ENCODE measurements at places on chromosomes 7 and 10. TPM values are rescaled to one million over a fixed set of nuclear protein-coding genes. Genes with fewer than 3 reads are reported as not detected.
A peak's percentile ranks its signal among the peaks of the same experiment; 100 is the strongest.

SRGN gene
- total RNA-seq = 46.4 TPM

SPOCK2 gene
- not detected for total RNA-seq

FAM131B gene
- 3.4 TPM for total RNA-seq

NPC1L1 gene
- total RNA-seq = not detected

EIF3B gene
- total RNA-seq = 211 TPM

DYNC1I1 gene
- not detected for total RNA-seq

GRCh38 chr10:79407423-79407796, 38.0 kb downstream of the ZCCHC24 start:
- DNase-seq = no peak
- H3K4me1 ChIP-seq = peaks cover 65% of the 10 kb centered on the region
- peak overlapping the region; percentile 36 for H3K27ac ChIP-seq

- peaks cover 6% of the 10 kb centered on the region for H3K4me1 ChIP-seq
- DNase-seq = no peak
- no peaks in the 10 kb centered on the region for H3K36me3 ChIP-seq
- H3K27ac ChIP-seq = no peak overlapping the region
- H3K4me3 ChIP-seq = no peak overlapping the region
Observed at GRCh38 chr10:52029628-52030027, 284.5 kb upstream of the DKK1 start.

DNA sequence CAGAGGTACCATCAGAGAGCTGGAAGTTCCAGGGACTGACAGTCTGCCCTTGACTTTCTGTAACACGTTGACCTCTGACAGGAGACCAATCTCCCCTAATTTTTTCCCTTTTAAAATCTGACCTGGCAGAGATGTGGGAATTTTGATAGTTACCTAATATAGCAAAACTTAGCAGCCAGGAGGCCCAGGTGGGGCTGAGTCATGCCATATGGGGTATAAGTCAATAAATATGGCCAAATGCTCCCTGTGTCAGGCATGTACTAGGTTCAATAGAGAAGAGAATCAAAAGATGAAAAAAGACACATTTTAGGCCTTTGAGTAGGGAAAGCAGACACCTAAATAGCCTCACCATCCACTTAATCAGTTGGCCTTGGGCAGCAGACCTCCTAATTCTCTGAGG, 6.1 kb upstream of the GRK5 start:
- no peaks in the 10 kb centered on the region for H3K36me3 ChIP-seq
- no peak overlapping the region for H3K27ac ChIP-seq
- no peaks in the 10 kb centered on the region for H3K27me3 ChIP-seq
- DNase-seq = no peak
- H3K4me1 ChIP-seq = peaks cover 13% of the 10 kb centered on the region
- H3K4me3 ChIP-seq = no peak overlapping the region

DNA sequence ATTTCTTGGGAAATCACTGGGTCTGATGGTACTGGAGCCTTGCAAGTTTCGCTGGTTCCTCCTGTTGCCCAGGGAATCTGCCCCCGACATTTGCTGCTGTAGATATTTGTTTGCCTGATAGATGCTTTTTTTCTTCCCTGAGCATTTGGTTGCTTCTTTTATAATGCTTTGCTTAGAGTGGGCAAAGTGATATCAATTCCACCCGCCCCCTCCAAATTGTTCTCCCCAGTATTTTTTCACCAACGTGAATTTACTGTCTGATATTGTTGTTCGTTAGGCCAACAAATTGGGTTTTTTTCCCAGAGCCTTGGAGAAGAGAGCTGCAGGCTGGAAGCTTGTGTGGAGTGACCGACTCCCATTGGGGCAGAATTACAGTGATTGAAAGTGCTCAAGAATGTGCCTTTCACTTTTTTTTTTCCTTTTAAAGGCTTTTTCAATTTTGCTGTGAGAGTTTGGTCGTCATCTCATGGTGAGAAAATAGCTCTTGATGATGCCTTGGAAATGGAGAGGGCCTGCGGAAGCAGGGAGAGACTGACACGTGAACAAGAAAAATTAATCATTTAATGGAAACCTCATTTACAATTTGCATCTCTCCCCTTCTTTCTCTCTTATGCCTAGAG, 2.5 kb downstream of the GRK5 start:
- peak; percentile 37 for DNase-seq
- H3K4me1 ChIP-seq = peaks cover 13% of the 10 kb centered on the region
- peak overlapping the region; percentile 99 for H3K27ac ChIP-seq
- H3K27me3 ChIP-seq = no peaks in the 10 kb centered on the region
- peak overlapping the region; percentile 61 for H3K4me3 ChIP-seq
- H3K36me3 ChIP-seq = peaks cover 20% of the 10 kb centered on the region

DNA sequence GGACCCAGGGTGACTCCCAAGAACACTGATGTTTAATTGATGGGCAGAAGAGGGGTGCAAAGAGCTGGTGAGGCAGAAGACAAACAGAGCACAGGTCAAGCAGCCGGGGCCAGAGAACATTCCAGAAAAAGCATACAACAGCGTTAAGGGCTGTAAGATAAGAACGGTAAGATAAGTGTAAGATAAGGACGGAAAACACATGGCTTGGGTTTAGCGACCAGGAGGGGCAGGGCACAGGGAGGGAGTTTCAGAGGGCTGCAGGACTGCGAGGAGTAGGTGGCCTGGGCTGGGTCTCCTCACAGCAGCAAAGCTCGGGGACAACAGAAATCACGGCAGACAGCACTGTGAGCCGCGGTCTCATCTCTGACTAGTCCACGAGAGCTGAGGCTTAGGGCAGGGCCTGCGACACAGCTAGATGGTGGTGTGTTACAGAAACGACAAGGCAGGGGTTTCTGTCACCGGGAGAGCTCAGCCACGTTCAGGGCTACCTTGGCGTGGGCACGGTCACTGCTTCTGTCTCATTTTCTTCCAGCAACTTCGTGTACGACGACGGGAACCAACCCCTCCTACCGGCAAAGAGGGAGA, 24.6 kb downstream of the BRI3 start:
- no peak overlapping the region for H3K4me3 ChIP-seq
- H3K27ac ChIP-seq = no peak overlapping the region
- H3K4me1 ChIP-seq = no peaks in the 10 kb centered on the region
- DNase-seq = no peak
- H3K36me3 ChIP-seq = peaks cover 15% of the 10 kb centered on the region

DNA sequence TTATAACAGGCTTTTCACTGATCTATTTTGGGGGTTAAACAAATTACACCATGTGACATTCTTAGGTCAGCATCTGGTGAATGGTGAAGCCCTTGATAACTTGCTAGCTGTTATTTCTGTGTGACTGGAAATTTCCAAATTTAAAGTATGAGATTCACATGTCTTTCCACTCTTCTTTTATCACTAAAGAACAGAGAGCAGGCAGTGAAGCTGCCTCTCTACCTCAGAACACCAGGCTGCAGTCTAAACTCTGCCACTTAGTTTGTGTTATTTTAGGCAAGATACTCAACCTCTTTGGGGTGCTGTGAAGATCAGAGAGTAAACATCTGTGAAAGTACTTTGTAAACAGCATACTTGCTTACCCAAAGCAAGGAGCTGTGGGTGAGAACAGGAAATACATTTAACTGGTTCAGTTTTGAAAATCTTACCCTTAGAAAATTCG, 15.5 kb upstream of the SP4 start:
- no peak for DNase-seq
- no peak overlapping the region for H3K4me3 ChIP-seq
- H3K27me3 ChIP-seq = no peaks in the 10 kb centered on the region

DNA sequence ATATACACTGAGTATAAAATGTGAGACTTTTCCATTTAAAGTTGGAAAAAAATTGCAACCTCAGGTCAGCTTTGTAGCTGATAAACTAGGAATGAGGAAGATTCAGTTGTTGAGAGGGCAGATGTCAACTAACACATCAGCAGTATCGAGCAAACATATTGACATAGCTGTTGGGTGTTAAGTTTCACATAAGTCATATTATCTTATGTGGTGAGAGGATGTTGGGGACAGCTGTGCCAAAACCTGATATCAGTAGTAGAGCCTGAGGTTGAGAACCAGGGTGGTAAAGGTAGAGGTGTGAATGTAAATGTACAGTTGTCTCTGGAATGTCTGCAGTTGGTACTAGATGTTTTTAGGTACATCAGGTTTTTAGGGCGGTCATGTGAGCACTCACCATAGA, 5.0 kb downstream of the ZRANB1 start:
- H3K4me3 ChIP-seq = no peak overlapping the region
- no peak overlapping the region for H3K27ac ChIP-seq
- no peak for DNase-seq

DNA sequence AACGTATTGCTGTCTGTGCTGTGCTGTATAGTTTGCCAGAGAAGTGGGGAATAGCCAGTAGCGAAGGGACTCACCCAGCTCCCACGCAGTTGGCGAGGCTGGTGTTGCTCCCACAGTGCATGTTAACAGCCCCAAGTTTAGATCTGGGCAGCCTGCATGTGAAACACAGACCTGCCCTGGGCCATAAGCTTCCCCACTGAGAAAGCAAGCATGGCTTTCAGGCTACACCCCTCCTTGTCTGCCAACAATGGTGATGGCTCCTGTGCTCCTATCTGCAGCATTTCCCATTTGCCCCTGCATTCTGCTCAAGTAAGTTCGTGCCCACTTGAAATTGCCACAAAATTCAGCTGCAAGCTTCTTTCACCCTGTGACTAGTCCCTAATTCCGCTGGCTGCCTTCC, 57.5 kb downstream of the IPMK start:
- no peaks in the 10 kb centered on the region for H3K27me3 ChIP-seq
- peaks cover 6% of the 10 kb centered on the region for H3K36me3 ChIP-seq
- H3K4me3 ChIP-seq = no peak overlapping the region
- DNase-seq = no peak
- no peak overlapping the region for H3K27ac ChIP-seq

- no peak for DNase-seq
- no peak overlapping the region for H3K27ac ChIP-seq
- no peaks in the 10 kb centered on the region for H3K36me3 ChIP-seq
- no peaks in the 10 kb centered on the region for H3K27me3 ChIP-seq
- H3K4me3 ChIP-seq = no peak overlapping the region
Observed at GRCh38 chr10:120997756-120998155, 146.6 kb downstream of the WDR11 start.

DNA sequence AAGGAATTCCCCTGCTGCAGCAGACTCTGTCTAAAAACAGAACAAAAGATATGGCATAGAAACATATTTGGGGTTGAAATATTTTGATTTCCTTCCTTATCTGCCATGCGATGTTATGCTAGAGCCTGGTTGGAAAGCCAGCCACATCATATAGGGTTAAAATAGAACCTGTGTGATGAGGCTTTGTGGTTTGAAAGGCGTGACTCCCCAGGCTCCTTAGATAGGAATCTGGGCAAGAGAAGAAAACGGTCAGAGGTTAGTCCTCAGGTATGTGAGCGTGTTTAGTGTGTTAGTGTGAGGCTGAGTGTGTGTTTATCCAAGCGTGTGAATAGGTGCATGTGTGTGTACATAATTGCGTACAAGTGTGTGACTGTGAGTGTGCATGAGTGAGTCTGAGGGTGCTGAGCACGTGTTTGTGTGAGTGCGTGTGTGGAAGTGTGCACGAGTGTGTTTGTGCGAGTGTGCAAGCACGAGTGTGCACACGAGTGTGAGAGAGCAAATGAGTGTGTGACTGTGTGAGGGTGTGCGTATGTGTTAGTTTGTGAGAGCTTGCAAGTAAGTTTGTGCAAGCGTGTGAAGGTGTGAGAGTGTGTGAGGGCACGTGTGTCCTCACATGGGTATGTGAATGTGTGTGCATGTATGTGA, 79.9 kb downstream of the COL26A1 start:
- DNase-seq = no peak
- H3K27me3 ChIP-seq = peaks cover 26% of the 10 kb centered on the region
- no peak overlapping the region for H3K4me3 ChIP-seq
- H3K36me3 ChIP-seq = no peaks in the 10 kb centered on the region
- H3K4me1 ChIP-seq = no peaks in the 10 kb centered on the region

GRCh38 chr7:80124526-80125264, 9.9 kb upstream of the GNAI1 start:
- no peaks in the 10 kb centered on the region for H3K4me1 ChIP-seq
- H3K27me3 ChIP-seq = no peaks in the 10 kb centered on the region
- no peak overlapping the region for H3K27ac ChIP-seq

- H3K36me3 ChIP-seq = no peaks in the 10 kb centered on the region
- peaks cover 7% of the 10 kb centered on the region for H3K4me1 ChIP-seq
- peak; percentile 48 for DNase-seq
- no peaks in the 10 kb centered on the region for H3K27me3 ChIP-seq
- H3K4me3 ChIP-seq = no peak overlapping the region
- H3K27ac ChIP-seq = peak overlapping the region; percentile 61
Observed at GRCh38 chr7:34011017-34011695, 105.8 kb downstream of the BMPER start.

- H3K4me3 ChIP-seq = no peak overlapping the region
- H3K36me3 ChIP-seq = peaks cover 12% of the 10 kb centered on the region
- no peak overlapping the region for H3K27ac ChIP-seq
- H3K4me1 ChIP-seq = peaks cover 2% of the 10 kb centered on the region
- peak; percentile 19 for DNase-seq
- no peaks in the 10 kb centered on the region for H3K27me3 ChIP-seq
Observed at GRCh38 chr10:63155388-63156020, 22.4 kb downstream of the NRBF2 start.

- DNase-seq = peak; percentile 79
- no peak overlapping the region for H3K27ac ChIP-seq
- no peaks in the 10 kb centered on the region for H3K36me3 ChIP-seq
Observed at GRCh38 chr7:78218051-78218450, 419.5 kb downstream of the PHTF2 start.

GRCh38 chr10:121990015-121990677, 1.2 kb downstream of the TACC2 start:
- no peak overlapping the region for H3K27ac ChIP-seq
- DNase-seq = no peak
- H3K36me3 ChIP-seq = no peaks in the 10 kb centered on the region

DNA sequence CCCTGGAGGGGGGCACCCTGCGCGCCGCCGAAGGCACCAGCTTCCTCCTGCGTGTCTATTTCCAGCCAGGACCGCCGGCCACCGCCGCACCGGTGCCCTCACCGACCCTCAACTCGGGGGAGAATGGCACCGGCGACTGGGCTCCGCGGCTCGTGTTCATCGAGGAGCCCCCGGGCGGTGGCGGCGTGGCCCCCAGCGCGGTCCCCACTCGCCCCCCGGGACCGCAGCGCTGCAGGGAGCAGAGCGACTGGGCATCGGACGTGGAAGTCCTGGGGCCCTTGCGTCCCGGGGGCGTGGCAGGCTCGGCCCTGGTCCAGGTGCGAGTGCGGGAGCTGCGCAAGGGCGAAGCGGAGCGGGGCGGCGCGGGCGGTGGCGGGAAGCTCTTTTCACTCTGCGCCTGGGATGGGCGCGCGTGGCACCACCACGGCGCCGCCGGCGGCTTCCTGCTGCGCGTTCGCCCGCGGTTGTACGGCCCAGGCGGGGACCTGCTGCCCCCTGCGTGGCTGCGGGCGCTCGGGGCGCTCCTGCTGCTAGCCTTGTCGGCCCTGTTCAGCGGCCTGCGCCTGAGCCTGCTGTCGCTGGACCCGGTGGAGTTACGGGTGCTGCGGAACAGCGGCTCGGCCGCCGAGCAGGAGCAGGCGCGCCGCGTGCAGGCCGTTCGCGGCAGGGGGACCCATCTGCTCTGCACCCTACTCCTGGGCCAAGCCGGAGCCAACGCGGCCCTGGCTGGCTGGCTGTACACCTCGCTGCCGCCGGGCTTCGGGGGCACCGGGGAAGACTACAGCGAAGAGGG, 594 bp downstream of the CNNM1 start:
- H3K4me3 ChIP-seq = peak overlapping the region; percentile 23
- no peaks in the 10 kb centered on the region for H3K36me3 ChIP-seq
- H3K4me1 ChIP-seq = peaks cover 2% of the 10 kb centered on the region
- no peak overlapping the region for H3K27ac ChIP-seq
- peaks cover 22% of the 10 kb centered on the region for H3K27me3 ChIP-seq
- peak; percentile 4 for DNase-seq

- no peaks in the 10 kb centered on the region for H3K36me3 ChIP-seq
- H3K27me3 ChIP-seq = no peaks in the 10 kb centered on the region
- no peaks in the 10 kb centered on the region for H3K4me1 ChIP-seq
Observed at GRCh38 chr10:10677479-10677878, 340.2 kb upstream of the CELF2 start.

GRCh38 chr7:18494821-18495408, 634 bp upstream of the HDAC9 start:
- DNase-seq = peak; percentile 63
- H3K4me1 ChIP-seq = no peaks in the 10 kb centered on the region
- H3K27me3 ChIP-seq = no peaks in the 10 kb centered on the region
- H3K4me3 ChIP-seq = no peak overlapping the region
